ENCODE measurements at places on chromosomes 3 and 15. TPM values are rescaled to one million over a fixed set of nuclear protein-coding genes. Genes with fewer than 3 reads are reported as not detected.
A peak's percentile ranks its signal among the peaks of the same experiment; 100 is the strongest.

GRCh38 chr3:152581951-152582350 lies 253.0 kb upstream of the P2RY1 start:
- DNase-seq: peak; percentile 6

DNA sequence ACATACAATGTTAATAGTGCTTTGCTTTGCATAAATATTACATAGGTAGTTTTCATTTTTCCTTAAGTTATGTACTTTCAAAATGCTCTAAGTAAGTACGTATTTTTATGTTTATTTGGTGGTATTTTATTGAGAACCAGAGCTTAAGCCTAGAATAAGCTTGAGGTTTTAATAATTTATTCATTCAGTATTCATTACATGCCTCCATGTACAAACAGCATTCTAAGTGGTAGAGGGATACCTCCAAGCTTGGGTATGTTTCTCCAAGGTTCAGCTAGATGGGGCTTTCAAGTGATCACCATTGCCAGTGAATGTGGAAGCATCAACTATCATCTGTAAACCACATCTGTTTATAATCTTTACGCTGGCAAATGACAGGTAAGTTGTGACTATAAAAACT lies 52.3 kb downstream of the PEAK1 start:
- no peak for DNase-seq

FGD5 gene
- total RNA-seq: 5.3 TPM

ZNF860 gene
- 0.60 TPM for total RNA-seq

TGM4 gene
- under 0.01 TPM for total RNA-seq

GP9 gene
- not detected for total RNA-seq

NPTN gene
- total RNA-seq: 161 TPM

CHRNA7 gene
- total RNA-seq: not detected

VPS39 gene
- 28.1 TPM for total RNA-seq

Data from RPMI7951 (cell line).